ENCODE measurements at places on chromosomes 2 and 18. TPM values are rescaled to one million over a fixed set of nuclear protein-coding genes. Genes with fewer than 3 reads are reported as not detected.

GRCh38 chr18:75638776-75639471 lies 211.4 kb upstream of the SMIM21 start:
- no peaks in the 10 kb centered on the region for H3K4me1 ChIP-seq
- H3K27me3 ChIP-seq: no peaks in the 10 kb centered on the region
- no peaks in the 10 kb centered on the region for H3K36me3 ChIP-seq
- DNase-seq: peak; percentile 74

DNA sequence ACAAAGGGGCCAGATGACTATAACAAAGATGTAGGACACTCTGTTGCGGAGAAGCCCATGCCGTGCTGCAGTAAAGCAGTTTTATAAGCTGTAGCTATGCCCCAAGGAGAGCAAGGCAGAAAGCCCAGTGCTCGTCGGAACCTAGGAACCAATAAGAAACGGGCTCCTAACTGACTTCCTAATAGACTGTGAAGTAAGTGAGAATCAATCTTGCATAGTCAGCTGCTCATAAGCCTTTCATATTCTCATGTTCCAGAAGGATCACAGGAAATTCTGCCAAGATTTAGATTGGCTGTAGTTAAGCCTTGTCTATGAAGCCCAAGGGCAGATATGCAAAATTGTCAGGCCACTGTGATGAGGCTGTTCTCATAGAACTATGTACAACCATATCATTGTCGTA lies 98.4 kb downstream of the RTTN start:
- no peaks in the 10 kb centered on the region for H3K4me1 ChIP-seq
- no peak overlapping the region for H3K4me3 ChIP-seq
- peaks cover 40% of the 10 kb centered on the region for H3K36me3 ChIP-seq
- DNase-seq: no peak

DNA sequence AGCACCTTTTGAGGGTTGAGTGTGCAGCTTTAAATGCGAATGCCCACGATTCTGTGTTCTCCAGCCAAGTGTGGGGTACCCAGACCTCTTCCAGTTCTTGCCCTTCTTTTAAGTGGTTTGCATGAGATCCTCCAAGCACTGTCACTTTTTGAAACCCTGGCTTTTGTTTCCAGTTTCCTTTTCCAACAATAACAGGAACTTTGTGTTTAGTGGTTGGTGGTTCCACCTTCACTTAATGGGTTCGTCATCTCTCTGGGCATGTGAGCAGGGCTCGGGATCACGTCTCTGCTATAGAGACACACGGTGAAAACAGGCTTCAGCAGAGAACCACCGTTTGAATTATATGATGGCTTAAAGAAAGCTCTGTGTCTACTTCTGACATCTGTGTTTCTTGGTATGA lies 197.6 kb downstream of the LDLRAD4 start:
- no peaks in the 10 kb centered on the region for H3K4me1 ChIP-seq
- no peaks in the 10 kb centered on the region for H3K27me3 ChIP-seq
- no peak for DNase-seq
- H3K27ac ChIP-seq: no peak overlapping the region
- 0 out of 2 replicates have a peak, but pooled peaks cover 4% of the 10 kb centered on the region for H3K36me3 ChIP-seq

GRCh38 chr2:6442252-6442985 lies 423.3 kb downstream of the CMPK2 start:
- H3K27ac ChIP-seq: no peak overlapping the region
- H3K4me3 ChIP-seq: no peak overlapping the region
- no peaks in the 10 kb centered on the region for H3K27me3 ChIP-seq
- no peaks in the 10 kb centered on the region for H3K36me3 ChIP-seq
- H3K4me1 ChIP-seq: no peaks in the 10 kb centered on the region

DNA sequence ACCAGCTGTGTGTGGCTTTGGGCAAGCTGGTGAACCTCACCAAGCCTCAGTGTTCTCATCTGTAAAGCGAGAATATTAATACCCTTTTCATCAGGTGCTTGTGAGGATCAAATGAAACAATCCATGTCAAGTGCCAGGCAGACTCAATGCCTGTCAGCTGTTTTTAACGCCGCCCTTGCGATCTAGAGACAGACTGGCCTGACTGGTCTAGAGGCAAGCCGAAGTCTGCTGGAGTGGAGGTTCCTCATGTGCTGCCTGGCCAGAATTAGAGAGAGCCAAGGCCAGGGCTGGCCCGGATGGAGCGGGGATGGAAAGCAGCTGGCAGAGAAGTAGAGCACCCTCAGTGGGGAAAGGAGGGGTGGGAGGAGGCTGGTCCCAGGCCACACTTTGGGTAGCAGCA lies 74.5 kb upstream of the B3GNT7 start:
- H3K4me1 ChIP-seq: no peaks in the 10 kb centered on the region
- no peaks in the 10 kb centered on the region for H3K27me3 ChIP-seq
- no peak overlapping the region for H3K27ac ChIP-seq
- DNase-seq: no peak
- no peak overlapping the region for H3K4me3 ChIP-seq
- peaks cover 5% of the 10 kb centered on the region for H3K36me3 ChIP-seq

DNA sequence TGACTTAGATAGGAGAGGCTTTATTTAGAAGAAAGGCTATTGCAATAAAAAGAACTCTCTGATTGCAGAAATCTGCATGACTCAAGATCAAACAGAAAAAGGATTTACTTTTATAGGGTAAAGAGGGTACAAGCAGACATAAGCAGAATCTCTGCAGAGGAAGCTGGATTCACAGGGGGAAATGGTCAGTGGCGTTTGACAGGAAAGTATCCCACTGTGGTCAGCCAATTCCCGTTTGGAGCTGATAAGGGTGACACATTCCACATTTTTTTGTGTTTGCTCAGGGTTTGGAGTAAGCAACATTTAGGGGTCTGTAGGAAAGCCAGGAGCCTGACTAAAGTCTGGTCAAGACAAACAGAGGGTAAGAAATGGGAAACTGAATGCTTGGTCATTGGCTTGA lies 23.9 kb upstream of the SCYGR5 start:
- H3K4me1 ChIP-seq: no peaks in the 10 kb centered on the region
- no peak overlapping the region for H3K4me3 ChIP-seq
- no peaks in the 10 kb centered on the region for H3K36me3 ChIP-seq
- H3K27me3 ChIP-seq: no peaks in the 10 kb centered on the region
- no peak for DNase-seq
- no peak overlapping the region for H3K27ac ChIP-seq

DNA sequence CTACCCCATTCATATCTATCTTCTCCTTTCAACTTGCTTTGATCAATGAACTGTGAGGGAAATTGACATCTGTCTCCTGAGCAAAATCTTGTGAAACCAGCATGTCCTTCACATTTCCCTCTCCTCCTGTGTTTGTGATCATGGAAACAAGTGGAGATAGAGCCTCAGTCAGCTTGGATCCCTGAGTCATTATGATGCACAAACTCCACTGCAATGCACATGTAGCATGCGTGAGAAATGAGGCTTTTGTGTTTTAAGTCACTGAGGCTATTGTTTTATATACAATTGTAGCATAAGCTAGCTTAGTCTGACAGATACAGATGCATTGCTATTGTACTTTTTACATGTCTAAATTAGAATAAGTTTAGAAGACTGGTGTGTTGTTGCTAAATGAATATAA lies 85.2 kb upstream of the HNMT start:
- no peaks in the 10 kb centered on the region for H3K27me3 ChIP-seq
- H3K4me1 ChIP-seq: no peaks in the 10 kb centered on the region
- H3K36me3 ChIP-seq: no peaks in the 10 kb centered on the region
- H3K27ac ChIP-seq: no peak overlapping the region

DNA sequence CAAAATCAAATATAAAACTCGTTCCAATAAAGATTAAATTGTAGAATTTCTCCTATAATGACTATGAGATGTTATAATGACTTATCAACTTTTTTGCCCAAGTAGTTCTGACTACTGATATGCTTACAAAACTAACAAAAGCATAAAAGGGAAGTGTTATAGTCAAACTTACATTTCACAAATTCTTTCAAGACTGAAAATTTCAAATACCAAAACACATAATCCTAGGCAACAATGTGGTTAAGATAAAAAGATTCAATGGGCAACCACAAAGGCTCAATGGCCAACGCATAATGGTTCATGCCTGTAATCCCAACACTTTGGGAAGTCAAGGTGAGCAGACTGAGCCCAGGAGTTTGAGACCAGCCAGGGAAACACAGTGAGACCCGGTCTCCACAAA lies 135.7 kb downstream of the USP34 start:
- no peaks in the 10 kb centered on the region for H3K4me1 ChIP-seq
- H3K4me3 ChIP-seq: no peak overlapping the region
- no peak for DNase-seq
- H3K27ac ChIP-seq: no peak overlapping the region
- H3K27me3 ChIP-seq: no peaks in the 10 kb centered on the region
- peaks cover 8% of the 10 kb centered on the region for H3K36me3 ChIP-seq

DNA sequence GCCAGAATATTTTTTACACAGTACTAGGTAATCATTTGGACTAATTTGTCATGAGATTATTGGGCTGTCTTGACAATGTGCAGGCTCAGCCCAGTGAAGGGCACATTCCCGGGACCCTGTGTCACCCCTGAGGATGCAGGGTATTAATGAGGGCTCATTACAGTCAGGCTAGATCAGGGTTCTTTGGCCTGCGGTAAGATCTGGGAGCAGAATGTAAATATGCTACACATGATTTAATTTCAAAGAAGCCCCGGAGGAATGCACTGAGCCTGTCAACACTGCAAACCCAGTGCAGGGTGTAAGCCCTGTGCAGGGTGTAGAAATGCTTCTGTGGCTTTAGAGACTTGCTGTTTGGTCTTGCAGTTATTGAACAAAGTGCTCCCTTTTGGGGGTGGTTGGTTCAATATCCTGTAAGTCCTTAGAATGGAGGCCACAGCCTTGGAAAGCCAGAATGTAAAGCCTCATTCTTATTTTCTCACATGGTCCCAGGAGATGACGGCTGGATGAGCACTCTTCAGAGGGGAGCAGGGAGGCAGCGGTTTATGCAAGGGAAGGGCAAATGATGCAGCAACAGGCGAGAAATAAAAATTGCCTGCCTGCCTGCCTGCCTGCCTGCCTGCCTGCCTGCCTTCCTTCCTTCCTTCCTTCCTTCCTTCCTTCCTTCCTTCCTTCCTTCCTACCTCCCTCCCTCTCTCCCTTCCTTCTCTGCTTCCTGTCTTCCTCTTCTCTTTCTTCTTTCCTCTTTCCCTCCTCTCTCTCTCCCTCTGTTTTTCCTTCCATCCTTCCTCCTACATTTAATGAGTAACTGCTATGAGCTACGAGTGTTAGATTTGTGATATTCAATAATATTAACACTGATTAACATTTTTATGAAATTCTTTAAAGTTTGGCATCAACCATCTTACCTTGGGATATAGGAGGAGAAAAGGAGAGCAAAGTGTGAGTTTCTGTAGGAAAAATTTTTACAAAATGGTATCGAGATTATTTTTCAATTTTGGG lies 148.8 kb downstream of the VAPA start:
- H3K36me3 ChIP-seq: no peaks in the 10 kb centered on the region
- H3K4me3 ChIP-seq: no peak overlapping the region
- no peaks in the 10 kb centered on the region for H3K27me3 ChIP-seq
- no peak overlapping the region for H3K27ac ChIP-seq

- H3K4me1 ChIP-seq: peaks cover 12% of the 10 kb centered on the region
- no peak overlapping the region for H3K4me3 ChIP-seq
- no peak overlapping the region for H3K27ac ChIP-seq
Measured at GRCh38 chr2:170155723-170156253, 22.2 kb upstream of the MYO3B start.

DNA sequence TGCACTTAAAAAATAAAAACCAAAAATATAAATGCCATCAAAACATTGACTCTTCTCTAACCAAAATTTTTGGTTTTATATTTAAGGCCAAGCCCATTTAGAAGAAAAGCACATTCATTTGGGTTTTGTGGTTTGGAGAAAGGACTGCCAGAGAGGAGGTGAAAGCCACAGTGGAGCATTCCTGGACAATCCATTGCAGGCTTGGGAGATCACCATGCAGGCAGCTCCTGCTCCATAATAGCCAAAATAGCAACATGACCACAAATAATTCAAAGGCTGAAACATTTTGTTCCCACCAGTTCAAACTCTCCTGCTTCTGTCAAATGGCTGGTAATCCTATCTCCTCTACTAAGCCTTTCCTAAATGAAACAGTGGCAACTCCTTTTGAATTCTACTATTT lies 73.5 kb downstream of the GALNT3 start:
- DNase-seq: no peak
- no peak overlapping the region for H3K27ac ChIP-seq
- H3K4me3 ChIP-seq: no peak overlapping the region
- no peaks in the 10 kb centered on the region for H3K27me3 ChIP-seq
- no peaks in the 10 kb centered on the region for H3K36me3 ChIP-seq

- no peaks in the 10 kb centered on the region for H3K4me1 ChIP-seq
- DNase-seq: no peak
- H3K4me3 ChIP-seq: no peak overlapping the region
- H3K27me3 ChIP-seq: no peaks in the 10 kb centered on the region
- peaks cover 6% of the 10 kb centered on the region for H3K36me3 ChIP-seq
- no peak overlapping the region for H3K27ac ChIP-seq
Measured at GRCh38 chr2:24304098-24304497, 56.2 kb downstream of the ITSN2 start.

DNA sequence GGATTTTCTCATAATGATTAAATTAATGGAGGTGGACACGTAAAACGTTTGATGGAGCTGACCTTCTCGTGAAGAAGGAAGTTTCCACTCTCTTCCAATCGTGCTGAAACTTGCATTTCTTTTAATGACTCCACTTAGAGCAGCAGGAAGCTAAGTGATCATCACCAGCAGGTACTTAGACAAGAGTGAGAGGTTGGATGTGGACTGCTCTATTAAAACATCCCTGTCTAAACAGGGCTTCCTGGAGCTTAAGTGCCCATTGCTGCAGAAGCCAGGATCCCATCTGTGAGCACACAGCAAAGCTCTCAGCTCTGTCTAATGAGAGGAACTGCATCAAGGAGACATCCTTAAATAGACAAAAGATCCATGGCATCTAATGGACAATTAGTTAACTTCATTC lies 1539.5 kb upstream of the CELF4 start:
- H3K27ac ChIP-seq: no peak overlapping the region
- no peaks in the 10 kb centered on the region for H3K4me1 ChIP-seq
- H3K4me3 ChIP-seq: no peak overlapping the region
- no peaks in the 10 kb centered on the region for H3K27me3 ChIP-seq

DNA sequence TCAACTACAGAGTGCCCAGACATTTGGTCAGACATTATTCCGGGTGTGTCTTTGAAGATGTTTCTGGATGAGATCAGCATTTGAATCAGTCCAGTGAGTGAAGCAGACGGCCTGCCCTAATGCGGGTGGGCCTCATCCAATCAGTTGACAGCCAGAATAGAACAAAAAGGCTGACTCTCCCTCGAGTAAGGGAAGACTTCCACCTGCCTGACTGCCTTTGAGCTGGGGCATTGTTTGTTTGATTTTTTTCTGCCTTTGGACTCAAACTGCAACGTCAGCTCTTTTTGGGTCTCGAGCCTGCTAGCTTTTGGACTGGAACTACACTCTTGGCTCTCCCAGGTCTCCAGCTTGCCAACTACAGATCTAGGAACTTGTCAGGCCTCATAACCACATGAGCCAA lies 111.7 kb upstream of the AGAP1 start:
- no peak overlapping the region for H3K27ac ChIP-seq
- peaks cover 9% of the 10 kb centered on the region for H3K4me1 ChIP-seq
- DNase-seq: no peak
- H3K36me3 ChIP-seq: no peaks in the 10 kb centered on the region
- no peaks in the 10 kb centered on the region for H3K27me3 ChIP-seq

Gene ERICH2
- 0.66 TPM for total RNA-seq

Gene OSBPL1A
- total RNA-seq: 32.0 TPM

Gene HOXD8
- not detected for total RNA-seq

Gene ATP6V1B1
- not detected for total RNA-seq

Gene RSAD2
- not detected for total RNA-seq

Gene SERPINB4
- 4.3 TPM for total RNA-seq

Gene MOGAT1
- total RNA-seq: not detected

Gene C2orf92
- total RNA-seq: 5.4 TPM

Gene CDK15
- not detected for total RNA-seq

Gene GLI2
- 59.3 TPM for total RNA-seq

Data from H9 (cell line).